ENCODE measurements at places on chromosomes 6 and 20. TPM values are rescaled to one million over a fixed set of nuclear protein-coding genes. Genes with fewer than 3 reads are reported as not detected.

The RTN4IP1 gene
- total RNA-seq = 11.7 TPM

The TMEM200A gene
- total RNA-seq = 47.8 TPM

The FLRT3 gene
- 6.6 TPM for total RNA-seq

The INSM1 gene
- not detected for total RNA-seq

The MEP1A gene
- total RNA-seq = not detected
